ENCODE measurements at places on chromosomes 5 and 9.
A peak's percentile ranks its signal among the peaks of the same experiment; 100 is the strongest.

DNA sequence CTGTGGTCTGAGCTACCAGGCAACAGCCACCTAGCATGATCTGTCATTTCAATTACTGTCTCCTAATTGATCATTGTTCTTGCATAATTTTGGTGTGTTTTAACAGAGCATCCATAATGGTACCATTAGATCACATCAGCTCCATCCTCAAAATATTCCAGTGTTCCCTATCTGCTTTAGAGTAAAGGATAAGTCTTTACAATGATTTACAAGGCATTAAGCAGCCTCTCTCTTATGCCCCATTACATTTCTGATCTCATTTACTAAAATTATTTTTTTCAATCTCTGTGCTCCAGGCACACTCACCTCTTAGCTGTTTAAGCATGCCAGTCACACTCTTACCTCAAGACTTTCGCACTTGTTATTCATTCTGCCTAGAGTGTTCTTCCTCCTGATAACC, 389.9 kb upstream of the PTPRD start:
- no peak for DNase-seq

GRCh38 chr5:134738133-134738962, at the start of gene CAMLG:
Gene CAMLG, plus strand, starts transcription at chr5:134738548. Its CDS starts 73 bp downstream, at chr5:134738621.
- peak; percentile 93 for DNase-seq

DNA sequence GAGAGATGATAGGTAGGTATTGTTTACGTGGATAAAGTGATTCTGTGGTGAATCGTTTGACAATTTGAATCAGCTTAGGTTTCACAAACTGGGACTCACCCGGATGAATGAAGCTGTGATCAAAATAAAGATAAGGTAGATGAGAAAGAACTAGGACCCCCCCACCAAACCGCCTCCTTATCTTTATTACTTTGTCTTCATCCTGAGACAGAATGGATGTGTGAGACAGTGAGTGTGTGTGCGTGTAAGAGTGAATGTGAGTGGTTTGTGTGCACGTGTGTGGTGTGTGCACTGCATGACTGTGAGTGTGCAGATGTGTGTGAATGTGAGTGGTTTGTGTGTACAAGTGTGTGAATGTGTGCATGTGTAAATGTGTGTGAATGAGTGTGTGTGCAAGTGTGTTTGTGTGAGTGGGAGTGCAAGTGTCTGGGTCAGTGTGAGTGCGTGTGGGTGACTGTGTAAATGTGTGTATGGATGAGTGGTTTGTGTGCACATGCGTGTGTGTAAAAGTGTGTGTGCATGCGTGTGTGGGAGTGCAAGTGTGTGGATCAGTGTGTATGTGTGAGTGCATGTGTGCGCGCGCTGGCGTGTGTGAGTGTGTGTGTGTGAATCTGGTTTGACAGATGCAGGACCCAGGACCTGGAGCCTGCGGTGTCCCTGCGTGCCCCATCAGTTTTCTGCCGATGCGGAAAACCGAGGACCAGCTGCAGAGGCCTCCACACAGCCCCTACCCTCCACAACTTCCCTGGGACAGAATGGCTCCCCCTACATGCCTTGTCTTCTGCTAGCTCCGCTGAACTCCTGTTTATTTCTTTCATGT, 11.4 kb upstream of the ENG start:
- no peak for DNase-seq

GRCh38 chr5:108193021-108193795, 188.7 kb downstream of the FBXL17 start:
- peak; percentile 25 for DNase-seq

- no peak for DNase-seq
Observed at GRCh38 chr9:26163931-26164330, 485.7 kb upstream of the TUSC1 start.

GRCh38 chr9:134966697-134967546, 49.2 kb upstream of the FCN1 start:
- no peak for DNase-seq

- DNase-seq, result peak; percentile 74
Observed at GRCh38 chr9:126791406-126792230, 13.2 kb upstream of the ZBTB43 start.

DNA sequence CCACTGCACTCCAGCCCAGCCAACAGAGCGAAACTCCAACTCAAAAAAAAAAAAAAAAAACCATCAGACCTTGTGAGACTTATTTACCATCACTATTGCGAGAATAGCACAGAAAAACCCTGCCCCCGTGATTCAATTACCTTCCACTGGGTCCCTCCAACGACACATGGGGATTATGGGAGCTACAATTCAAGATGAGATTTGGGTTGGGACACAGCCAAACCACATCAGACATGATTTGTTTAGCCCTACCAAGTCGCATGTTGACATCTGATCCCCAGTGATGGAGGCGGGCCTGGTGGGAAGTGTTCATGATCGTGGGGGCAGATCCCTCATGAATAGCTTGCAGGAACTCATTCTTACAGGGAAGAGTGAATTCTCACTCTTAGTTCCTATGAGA, 26.6 kb downstream of the MYO10 start:
- peak; percentile 79 for DNase-seq

- DNase-seq, result no peak
Observed at GRCh38 chr5:61186634-61187033, 24.4 kb upstream of the SMIM15 start.

DNA sequence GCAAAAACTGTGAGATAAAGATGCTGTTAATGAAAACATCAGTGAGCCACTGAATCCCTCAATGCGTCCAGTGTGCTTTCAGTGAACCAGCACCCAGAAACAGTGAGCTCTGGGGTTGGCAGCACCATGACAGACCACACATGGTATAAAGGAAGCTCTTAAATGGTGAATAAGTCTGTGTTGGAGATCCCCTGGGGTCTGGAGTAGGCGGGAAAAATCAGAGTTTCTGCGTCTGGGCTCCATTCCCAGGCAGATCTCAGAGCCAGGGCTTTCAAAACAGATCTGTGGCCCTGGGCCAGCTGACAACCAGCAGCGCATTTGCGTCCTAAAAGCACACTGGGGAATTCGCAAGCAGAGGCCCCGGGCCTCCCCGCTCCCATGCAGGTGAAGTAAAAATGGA, 233.5 kb downstream of the FRMD3 start:
- peak; percentile 96 for DNase-seq

GRCh38 chr5:178237431-178238312, 5.1 kb upstream of the PHYKPL start:
- DNase-seq, result peak; percentile 8

GRCh38 chr5:52948418-52949076, 40.6 kb upstream of the ITGA2 start:
- DNase-seq, result peak; percentile 70

- peak; percentile 13 for DNase-seq
Observed at GRCh38 chr9:8850914-8851313, 1051.3 kb upstream of the DMAC1 start.

DNA sequence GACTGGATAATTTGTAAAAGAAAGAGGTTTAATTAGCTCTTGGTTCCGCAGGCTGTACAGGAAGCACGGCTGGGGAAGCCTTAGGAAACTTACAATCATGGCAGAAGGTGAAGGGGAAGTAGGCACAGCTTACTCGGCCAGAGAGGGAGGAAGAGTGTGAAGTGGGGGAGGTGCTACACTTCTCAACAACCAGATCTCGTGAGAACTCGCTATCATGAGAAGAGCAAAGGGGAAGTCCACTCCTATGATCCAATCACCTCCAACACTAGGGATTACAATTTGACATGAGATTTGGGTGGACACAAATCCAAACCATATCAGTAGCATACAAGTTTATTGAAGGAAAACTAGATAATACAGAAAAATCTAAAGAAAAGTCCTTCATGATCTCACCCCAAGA, 39.9 kb downstream of the NEURL1B start:
- no peak for DNase-seq

DNA sequence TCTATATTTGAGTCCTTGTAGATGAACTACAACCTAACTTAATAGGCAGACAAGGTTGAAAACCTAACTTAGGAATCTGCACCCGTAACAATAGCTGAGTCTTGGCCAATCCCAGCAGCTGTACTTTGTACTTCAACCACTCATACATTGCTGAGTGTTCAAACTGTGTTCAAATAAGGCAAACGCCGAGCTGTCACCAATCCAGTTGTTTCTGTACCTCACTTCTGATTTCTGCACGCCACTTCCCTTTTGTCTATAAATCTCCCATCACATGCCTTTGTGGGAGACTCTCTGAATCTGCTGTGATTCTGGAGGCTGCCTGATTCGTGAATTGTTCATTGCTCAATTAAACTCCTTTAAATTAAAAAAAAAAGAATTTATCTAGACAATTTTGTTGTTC, 167.8 kb upstream of the TUT7 start:
- no peak for DNase-seq

DNA sequence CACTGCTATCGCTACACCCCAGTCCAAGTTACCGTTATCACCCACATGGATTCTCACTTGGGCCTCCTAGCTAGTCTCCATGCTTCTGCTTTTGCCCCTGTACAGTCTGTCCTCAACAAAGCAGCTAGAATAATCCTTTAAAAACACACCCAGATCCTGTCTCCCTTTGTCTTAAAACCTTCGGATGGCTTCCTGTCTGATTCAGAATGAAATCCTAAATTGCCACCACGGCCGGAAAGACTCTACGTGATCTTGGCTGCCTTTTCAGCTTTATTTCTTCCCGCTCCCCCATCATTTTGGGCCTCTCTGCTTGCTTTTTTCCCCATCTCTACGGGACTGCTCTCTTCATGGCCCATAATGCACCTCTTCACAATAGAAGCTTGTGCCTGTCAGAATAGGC, 33.4 kb downstream of the GDNF start:
- no peak for DNase-seq

DNA sequence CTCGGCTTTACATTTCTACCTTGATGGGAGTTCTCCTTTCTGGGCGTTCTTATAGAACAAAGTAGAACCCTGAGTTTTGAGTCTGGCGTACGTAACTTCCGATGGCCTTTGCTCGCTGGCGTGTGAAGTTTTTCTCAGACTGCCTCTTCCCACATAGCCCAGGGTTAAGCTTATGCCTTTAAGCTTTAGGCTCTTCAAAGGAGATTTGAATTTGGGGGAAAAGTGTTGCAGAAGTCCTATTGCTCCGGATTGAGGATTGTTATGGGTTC, 13.7 kb upstream of the FBP2 start:
- no peak for DNase-seq

- DNase-seq, result peak; percentile 48
Observed at GRCh38 chr9:82117026-82117811, 128.6 kb downstream of the SPATA31D1 start.

- no peak for DNase-seq
Observed at GRCh38 chr5:39638813-39639212, 214.0 kb upstream of the DAB2 start.

GRCh38 chr9:133664173-133665050, 28.2 kb downstream of the DBH start:
- DNase-seq, result no peak

DNA sequence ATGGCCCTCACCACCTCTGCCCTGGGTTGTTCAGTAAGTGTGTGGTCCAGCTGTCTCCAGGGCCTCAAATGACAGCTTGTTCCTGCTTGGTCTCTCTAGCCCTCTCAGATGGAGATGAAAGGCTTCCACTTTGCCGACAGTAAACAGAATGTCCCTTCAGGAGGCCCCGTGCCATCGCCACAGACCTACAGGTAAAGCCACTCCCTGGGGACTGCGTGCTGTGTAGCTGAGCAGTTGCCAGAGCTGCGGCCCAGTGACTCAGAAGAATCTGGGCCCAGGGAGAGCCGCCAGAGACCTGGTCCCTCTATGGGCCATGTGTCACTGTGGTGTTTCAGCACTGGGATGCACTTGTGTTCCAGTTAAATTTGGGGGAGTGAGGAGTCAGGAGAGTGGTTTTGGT, 10.6 kb upstream of the POMT1 start:
- no peak for DNase-seq

- no peak for DNase-seq
Observed at GRCh38 chr9:83714329-83714728, 6.6 kb upstream of the UBQLN1 start.

GRCh38 chr5:5271786-5272321, 131.7 kb downstream of the ADAMTS16 start:
- DNase-seq, result no peak

DNA sequence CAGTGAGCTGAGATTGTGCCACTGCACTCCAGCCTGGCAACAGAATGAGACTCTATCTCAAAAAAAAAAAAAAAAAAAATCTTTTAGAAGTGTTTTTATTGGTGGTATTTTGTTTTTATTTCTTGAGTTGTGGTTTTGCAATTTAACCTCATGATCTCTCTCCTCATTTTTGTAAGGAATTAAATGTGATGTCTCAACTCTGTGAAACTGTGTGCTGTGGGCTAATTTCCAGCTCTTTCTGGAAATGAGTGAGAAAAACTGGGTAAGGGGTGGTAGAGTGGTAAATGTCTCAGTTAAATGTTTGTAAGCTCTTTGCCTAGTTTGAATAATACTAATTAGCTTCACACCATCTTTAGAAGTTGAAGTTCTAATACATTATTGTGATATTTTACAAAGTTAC, 29.0 kb downstream of the ACO1 start:
- no peak for DNase-seq

DNA sequence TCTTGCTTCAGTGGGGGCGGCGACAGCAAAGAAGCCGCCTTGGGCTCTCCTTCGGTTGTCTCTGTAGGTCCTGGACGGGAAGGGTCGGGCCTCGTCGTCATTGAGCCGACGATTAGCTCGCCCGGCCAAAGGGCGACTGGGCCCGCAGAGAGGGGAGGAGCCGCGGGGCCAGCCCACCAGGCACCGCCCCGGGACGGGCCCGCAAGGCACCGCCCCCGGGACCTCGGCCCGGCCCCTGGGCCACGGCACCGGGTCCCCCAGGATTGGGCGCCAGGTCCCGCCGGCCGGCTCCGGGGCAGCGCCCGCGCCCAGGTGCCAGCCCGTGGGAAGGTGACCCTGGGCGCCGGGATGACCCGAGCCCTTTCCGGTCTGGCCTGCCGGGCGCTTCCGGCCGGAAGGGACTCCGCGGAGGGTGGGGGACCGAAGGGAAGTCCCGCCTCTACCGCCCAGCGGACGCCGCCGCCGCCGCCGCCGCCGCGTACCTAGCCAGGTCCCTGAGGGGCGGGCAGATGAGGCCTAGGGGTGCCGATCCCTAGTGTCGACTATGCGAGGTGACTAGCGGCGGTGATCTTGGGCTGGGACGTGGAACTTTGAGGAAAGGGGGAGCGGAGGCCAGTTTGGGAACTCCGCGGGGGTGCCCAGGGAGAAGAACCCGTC, at the start of the genes GBA2 and RGP1:
Gene GBA2, minus strand, starts transcription at position 371 of the 657 bp plus-strand sequence. CDS start 524 bp downstream, outside the sequence.
Gene RGP1, plus strand, starts transcription at position 430 of the 657 bp plus-strand sequence. CDS start 469 bp downstream, outside the sequence.
- DNase-seq, result no peak

DNA sequence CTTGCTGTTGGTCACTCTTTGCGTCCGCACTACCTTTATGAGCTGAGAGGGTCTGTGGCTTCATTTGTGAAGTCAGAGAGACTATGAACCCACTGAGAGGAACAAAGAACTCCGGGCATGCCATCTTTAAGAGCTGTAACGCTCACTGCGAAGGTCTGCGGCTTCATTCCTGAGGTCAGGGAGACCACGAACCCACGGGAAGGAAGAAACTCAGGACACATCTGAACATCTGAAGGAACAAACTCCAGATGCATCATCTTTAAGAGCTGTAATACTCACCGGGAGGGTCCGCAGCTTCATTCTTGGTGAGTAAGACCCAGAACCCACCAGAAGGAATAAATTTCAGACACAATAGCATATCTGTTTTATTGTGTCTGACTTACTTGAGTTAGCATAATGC, 19.2 kb downstream of the GCNT1 start:
- no peak for DNase-seq

DNA sequence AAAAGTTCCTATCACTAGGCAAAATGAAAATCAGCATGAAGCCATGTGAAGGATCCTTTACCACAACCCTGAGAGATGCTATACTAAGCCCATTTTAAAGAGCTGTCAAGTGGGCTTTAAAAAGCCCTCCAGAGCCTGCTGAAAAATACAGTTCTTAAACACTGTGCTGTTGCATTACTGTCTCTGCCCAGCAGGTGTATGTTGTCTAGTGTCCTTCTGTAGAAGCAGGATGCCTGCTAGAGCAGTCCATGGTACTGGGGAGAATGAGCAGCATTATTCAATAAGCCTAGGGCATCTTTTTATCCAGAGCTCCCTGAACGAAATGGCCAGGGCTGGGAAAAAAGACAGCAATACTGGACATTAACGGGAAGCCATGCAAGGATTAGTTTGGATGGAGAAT, 126.2 kb upstream of the PLCXD3 start:
- DNase-seq, result no peak

All from skeletal muscle cell (primary cell).